ENCODE measurements at places on chromosomes 13 and 19. TPM values are rescaled to one million over a fixed set of nuclear protein-coding genes. Genes with fewer than 3 reads are reported as not detected.

DNA sequence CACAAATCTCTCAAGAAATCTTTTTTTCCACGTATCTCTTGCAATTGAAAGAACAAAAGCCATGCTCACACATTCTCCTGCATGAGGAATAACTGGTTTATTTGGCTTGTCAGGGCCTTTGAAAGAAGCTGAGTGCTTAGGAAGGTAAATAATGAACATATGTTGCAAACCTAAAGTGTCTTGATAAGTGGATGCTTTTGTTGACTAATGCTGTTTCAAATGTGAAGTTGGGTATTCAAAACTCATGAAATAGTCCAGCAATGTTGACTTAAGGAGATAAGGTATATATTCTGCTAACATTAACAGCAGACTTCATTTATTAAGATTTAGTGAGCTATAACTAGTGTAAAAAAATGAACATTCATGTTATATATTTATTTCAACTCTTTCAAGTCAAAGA, 1792.7 kb upstream of the MIR17HG start:
- DNase-seq = no peak

DNA sequence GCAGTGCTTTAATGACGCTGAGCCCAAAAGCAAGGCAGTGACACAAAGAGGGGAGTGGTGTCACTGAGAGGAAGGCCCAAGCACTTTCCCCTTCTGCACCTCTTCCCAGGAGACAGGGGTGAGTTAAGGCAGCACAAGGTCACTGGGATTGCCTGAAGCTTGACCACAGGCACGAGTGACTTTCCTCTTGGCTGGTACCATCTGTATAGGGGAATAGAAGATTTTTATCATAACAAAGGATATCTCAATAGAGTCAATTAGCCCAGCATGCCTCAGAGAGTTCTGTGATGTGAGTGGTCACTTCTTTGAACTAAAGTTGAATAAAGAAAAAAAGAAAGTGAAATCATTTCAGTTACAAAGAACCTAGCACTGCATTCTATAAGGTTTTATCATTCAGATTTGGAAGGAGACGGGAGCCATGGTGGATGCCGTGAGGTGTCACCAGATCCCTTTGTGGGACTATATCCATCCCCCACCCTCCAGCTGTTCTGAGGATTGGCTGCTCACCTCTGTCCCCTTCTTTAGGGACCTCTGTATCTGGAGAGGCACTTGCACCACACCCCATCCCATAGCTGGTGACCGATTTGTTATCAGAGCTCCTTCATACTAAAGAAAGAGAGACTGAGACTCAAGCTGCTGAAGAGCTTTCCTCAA, 291.2 kb downstream of the DCT start:
- no peak for DNase-seq

- DNase-seq = no peak
Measured at GRCh38 chr19:4278419-4279266, at the start of gene SHD. TSS of gene SHD (plus strand) at chr19:4279266. CDS start at chr19:4280064, 798 bp downstream.

- DNase-seq = no peak
Measured at GRCh38 chr13:102901615-102902305, 55.9 kb downstream of the ERCC5 start.

DNA sequence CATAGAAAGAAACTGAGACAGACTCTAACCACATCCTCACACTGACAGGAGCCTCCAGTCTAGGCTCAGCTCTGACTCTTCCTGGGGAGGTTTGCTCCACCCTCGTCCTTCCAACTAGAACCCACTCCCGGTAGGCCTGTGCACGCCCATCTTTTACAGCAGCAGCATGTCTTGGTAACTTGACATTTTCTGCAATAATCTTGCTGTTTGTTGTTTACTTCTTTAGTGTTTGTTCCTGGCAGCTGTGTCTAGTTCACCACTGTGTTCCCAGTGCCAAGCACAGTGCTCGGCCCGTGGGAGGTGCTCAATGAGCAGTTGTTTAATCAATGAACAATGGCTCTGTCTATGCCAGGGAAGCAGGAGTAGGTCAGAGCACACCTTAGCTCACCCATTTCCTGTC, 23.1 kb upstream of the ZNF729 start:
- DNase-seq = no peak

DNA sequence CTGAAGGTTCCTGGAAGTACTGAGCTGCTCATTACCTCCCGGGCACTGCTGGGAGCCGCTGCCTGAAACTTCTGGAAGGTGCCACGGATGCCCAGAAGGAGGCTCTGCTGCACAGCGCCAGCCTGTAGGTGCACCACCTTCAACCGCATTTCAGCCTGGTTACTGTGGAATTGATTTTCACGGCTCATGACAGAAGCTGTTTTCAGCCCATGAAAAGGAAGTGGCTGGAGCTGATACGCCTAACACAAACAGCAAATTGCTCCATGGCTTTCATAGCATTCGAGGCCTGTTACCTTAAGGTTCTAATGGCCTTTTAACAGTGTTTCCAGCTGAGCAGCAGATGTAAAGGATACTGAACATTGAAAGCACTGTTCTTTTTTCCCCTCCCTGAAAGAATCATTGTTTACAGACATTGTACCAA, 22.0 kb downstream of the GPC6 start:
- DNase-seq = no peak

DNA sequence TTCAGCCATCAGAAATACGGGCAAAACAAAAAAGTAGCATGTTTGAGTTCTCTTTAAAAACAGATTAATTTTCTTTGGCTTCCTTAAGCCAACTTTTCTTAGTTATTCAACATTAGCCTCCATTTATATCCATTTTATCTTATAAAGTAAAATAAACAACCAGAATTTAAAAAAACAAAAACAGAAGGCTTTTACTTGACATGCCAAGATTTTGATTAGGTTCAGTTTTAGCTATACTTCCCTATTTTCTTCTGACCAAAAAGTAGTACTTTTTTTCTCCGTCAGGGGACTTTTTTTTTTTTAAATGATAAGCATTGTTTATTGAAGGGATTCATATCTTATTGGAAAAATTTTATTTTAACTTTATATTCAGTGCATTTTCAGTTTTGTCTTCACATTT, 18.1 kb downstream of the RNASEH2B start:
- no peak for DNase-seq

The SIN3B gene
- polyA plus RNA-seq = 21.3 TPM

Data from A549 (cell line).